Stimulated activated memory B cell treated with anti-CD40 and anti-IgM and Interleukin-4, amounts not matched to agents 10 μg/mL and 1 μg/mL and 100 μg/mL, for 72 hours (primary cell): ENCODE measurements at places on chromosomes 16 and 17.

DNA sequence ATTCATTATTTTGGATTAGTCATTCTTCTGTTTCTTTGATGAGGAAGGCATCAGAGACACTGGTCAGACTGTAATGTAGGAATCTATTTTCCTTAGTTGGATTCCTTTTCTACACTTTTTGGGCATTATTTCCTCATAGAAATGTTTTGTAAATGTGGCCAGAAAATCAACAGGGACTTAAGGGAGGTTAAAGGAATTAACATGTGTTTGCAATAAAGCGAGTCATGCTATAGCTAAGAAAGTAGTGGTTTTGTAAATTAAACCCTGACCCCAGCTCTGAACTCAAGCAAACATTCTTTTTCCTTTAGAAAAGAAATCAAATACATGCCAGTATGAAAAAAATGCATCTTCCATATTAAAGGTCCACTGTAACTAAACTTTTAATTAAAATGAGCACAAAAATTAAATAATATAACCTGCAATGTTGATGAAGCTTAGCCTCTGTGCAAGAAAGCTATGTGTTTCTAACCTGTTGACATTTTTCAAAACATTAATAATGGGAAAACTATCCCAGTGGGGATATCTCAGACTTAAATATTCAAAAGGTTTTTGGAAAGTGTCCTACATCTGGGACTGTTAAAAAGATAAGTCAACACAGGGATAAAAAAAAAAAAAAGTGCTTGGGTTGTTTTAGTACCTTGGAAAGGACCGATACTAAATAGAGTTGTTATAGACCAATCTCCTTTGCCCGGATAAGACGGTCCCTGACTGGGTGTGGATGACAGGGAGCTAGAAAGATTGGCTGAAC, 428.0 kb downstream of the CA10 start:
- no peak for ATAC-seq
- no peak overlapping the region for H3K4me3 ChIP-seq
- H3K4me1 ChIP-seq, result peaks cover under 1% of the 10 kb centered on the region
- H3K36me3 ChIP-seq, result no peaks in the 10 kb centered on the region

- no peaks in the 10 kb centered on the region for H3K27me3 ChIP-seq
- peaks cover 33% of the 10 kb centered on the region for H3K36me3 ChIP-seq
- H3K27ac ChIP-seq, result no peak overlapping the region
- peaks cover 44% of the 10 kb centered on the region for H3K4me1 ChIP-seq
- ATAC-seq, result no peak
Measured at GRCh38 chr16:12329246-12329995, 352.9 kb downstream of the SNX29 start.

- no peaks in the 10 kb centered on the region for H3K36me3 ChIP-seq
- peak; percentile 69 for ATAC-seq
- H3K27me3 ChIP-seq, result no peaks in the 10 kb centered on the region
- H3K27ac ChIP-seq, result no peak overlapping the region
Measured at GRCh38 chr16:30914830-30915229, 8.5 kb upstream of the FBXL19 start.

- peak overlapping the region; percentile 80 for H3K27ac ChIP-seq
- no peaks in the 10 kb centered on the region for H3K36me3 ChIP-seq
Measured at GRCh38 chr16:58243528-58244004, 45.7 kb upstream of the CSNK2A2 start.

DNA sequence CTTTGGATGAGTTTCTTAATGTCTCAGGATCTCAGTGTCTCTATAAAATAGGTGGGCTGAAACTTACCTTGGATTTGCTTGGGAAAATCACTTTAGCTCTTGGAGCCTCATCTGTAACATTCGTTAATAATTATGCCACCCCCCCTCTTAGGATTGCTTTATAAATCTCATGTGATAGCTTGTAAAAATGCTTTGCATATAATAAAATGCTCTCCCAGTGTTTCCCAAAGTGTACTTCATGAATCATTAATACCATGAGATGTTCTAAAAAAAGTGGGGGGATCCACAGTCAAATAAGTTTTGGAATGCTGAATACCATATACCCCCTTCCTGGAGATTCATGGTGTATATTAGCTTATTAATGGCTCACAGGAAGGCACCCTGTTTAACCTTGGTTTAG, 5.2 kb downstream of the KRT39 start:
- H3K27ac ChIP-seq, result no peak overlapping the region
- peaks cover 7% of the 10 kb centered on the region for H3K4me1 ChIP-seq
- no peak overlapping the region for H3K4me3 ChIP-seq

DNA sequence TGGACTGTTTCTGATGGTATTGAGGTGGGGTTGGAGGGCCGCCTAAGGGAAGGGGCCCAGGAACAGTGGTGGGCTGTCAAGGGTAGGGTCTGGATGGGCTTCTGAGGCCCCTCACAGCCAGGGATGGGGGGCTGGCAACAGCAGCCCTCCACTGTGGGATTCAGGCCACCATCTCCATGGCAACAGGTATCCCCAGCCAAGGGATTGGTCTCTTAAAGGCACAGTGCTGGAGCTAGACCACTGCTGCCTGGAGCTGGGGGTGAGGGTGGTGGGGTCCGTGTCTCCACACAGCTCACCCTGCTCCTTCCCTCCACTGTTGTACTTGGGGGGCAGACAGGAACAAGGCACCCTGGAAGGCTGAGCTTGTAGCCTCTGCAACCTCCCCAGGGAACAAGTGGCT, 41.8 kb downstream of the PSME3IP1 start:
- H3K4me1 ChIP-seq, result peaks cover 57% of the 10 kb centered on the region
- ATAC-seq, result no peak
- no peak overlapping the region for H3K4me3 ChIP-seq
- H3K27ac ChIP-seq, result no peak overlapping the region
- H3K36me3 ChIP-seq, result no peaks in the 10 kb centered on the region

DNA sequence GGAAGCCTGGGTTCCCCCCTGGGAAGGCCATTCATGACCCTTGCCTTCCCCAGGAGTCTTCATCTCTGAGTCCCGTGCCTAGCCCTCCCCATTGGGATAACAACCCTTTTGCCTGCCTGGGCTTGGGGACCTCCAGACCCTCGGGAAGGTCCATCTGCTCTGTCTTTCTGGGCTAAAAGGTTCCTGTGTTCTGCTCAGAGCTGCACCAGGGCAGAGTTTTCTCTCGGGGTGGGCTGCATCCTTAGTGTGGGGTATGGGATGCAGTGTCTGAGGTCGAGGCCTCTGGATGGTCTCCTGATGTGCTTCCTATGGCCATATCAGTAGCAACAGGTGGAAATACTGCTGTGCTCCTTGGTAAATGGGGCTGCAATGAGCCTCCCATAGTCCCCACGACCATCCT, 22.9 kb upstream of the PLLP start:
- H3K36me3 ChIP-seq, result peaks cover 5% of the 10 kb centered on the region
- H3K27ac ChIP-seq, result no peak overlapping the region
- no peak overlapping the region for H3K4me3 ChIP-seq
- peaks cover 38% of the 10 kb centered on the region for H3K4me1 ChIP-seq

DNA sequence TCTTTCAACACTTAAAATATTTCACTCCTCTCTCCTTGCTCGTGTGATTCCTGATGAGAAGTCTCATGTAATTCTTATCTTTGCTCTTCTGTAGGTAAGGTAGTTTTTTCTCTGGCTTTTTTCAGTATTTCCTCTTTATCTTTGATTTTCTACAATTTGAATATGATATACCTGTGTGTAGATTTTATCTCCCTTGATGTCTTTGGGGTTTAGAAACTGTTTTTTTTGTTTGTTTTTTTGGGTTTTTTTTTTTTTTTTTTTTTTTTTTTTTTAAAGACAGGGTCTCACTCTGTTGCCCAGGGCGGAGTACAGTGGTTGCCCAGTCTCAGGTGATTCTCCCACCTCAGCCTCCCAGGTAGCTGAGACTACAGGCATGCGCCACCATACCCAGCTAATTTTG, 26.6 kb downstream of the MOSMO start:
- H3K4me1 ChIP-seq, result peaks cover 22% of the 10 kb centered on the region
- no peak for ATAC-seq
- no peak overlapping the region for H3K4me3 ChIP-seq
- peak overlapping the region; percentile 52 for H3K27ac ChIP-seq
- no peaks in the 10 kb centered on the region for H3K27me3 ChIP-seq

- ATAC-seq, result no peak
- no peaks in the 10 kb centered on the region for H3K4me1 ChIP-seq
- H3K36me3 ChIP-seq, result peaks cover 11% of the 10 kb centered on the region
- peaks cover 68% of the 10 kb centered on the region for H3K27me3 ChIP-seq
Measured at GRCh38 chr17:6893382-6894205, 62.1 kb upstream of the TEKT1 start.

DNA sequence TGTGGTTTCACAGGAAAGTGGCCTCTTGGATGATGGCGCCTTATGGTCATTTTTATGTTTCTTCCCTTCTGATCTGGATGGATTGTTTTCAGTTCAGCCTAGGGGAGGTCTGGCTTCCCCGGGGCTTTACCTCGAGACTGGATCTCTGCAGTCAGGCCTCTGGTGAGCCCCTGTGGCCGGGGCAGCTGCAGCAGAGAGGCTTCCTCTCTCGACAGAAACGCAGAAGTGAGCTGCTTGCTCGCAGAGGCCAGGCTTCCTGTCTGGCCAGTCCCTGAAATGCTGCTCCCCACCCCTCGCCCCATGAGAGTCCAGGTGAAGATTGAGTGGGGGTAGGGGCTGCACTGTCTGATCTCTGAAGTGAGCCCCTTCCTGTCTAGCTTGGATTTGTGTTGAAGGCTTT, 44.0 kb downstream of the PLCG2 start:
- ATAC-seq, result peak; percentile 80
- peaks cover 94% of the 10 kb centered on the region for H3K4me1 ChIP-seq
- H3K27ac ChIP-seq, result peak overlapping the region; percentile 99
- H3K36me3 ChIP-seq, result peaks cover 51% of the 10 kb centered on the region

- no peak overlapping the region for H3K27ac ChIP-seq
- no peaks in the 10 kb centered on the region for H3K36me3 ChIP-seq
- ATAC-seq, result no peak
- H3K4me1 ChIP-seq, result no peaks in the 10 kb centered on the region
Measured at GRCh38 chr16:52634528-52634927, 87.6 kb upstream of the TOX3 start.

- no peak overlapping the region for H3K4me3 ChIP-seq
- peaks cover 12% of the 10 kb centered on the region for H3K4me1 ChIP-seq
- ATAC-seq, result no peak
- no peak overlapping the region for H3K27ac ChIP-seq
Measured at GRCh38 chr17:62172492-62173291, 107.6 kb upstream of the MED13 start.

- H3K36me3 ChIP-seq, result no peaks in the 10 kb centered on the region
- H3K4me3 ChIP-seq, result no peak overlapping the region
Measured at GRCh38 chr17:13721705-13722104, 120.0 kb upstream of the HS3ST3A1 start.

DNA sequence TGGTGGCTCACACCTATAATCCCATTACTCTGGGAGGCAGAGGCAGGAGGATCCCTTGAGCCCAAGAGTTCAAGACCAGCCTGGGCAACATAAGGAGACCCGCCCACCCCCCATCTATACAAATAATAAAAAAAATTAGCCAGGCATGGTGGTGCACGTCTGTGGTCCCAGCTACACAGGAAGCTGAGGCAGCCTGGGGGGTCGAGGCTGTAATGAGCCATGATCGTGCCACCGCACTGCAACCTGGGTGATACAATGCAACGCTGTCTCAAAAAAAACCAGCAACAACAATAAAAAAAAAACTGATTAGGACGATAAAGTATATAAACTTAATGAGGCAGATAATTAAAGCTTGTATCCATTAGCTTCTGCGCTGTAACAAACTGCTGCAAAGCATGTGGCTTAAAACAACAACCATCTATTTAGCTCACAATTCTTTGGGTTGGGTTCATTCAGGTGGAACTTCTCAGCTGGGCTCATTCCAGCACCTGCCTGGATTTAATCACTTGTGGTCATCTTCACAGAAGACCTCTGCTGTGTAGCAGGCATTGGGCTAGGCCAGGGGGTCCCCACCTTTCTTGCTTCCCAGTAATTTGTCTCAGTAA, 45.8 kb downstream of the LCMT1 start:
- no peaks in the 10 kb centered on the region for H3K27me3 ChIP-seq
- H3K4me1 ChIP-seq, result peaks cover 8% of the 10 kb centered on the region
- no peak overlapping the region for H3K4me3 ChIP-seq

DNA sequence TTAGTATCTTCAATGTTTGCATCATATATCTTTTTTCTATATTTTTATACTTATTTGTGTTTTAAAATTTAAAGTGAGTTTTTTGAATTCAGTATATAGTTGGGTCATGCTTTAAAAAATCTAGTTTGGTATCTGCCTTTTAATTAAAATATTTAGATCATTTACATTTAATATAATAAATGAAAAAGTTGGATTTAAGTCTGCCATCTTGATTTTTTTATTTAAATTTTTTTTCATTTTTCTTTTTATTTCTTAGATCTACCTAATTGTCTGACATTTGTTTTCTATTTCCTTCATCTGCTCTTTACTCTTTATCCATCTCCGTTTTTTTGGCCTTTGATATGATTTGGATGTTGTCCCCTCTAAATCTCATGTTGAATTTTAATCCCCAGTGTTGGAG, 50.0 kb upstream of the N4BP1 start:
- H3K4me3 ChIP-seq, result no peak overlapping the region
- peaks cover 3% of the 10 kb centered on the region for H3K27me3 ChIP-seq
- peaks cover 4% of the 10 kb centered on the region for H3K36me3 ChIP-seq
- ATAC-seq, result no peak
- H3K4me1 ChIP-seq, result no peaks in the 10 kb centered on the region

DNA sequence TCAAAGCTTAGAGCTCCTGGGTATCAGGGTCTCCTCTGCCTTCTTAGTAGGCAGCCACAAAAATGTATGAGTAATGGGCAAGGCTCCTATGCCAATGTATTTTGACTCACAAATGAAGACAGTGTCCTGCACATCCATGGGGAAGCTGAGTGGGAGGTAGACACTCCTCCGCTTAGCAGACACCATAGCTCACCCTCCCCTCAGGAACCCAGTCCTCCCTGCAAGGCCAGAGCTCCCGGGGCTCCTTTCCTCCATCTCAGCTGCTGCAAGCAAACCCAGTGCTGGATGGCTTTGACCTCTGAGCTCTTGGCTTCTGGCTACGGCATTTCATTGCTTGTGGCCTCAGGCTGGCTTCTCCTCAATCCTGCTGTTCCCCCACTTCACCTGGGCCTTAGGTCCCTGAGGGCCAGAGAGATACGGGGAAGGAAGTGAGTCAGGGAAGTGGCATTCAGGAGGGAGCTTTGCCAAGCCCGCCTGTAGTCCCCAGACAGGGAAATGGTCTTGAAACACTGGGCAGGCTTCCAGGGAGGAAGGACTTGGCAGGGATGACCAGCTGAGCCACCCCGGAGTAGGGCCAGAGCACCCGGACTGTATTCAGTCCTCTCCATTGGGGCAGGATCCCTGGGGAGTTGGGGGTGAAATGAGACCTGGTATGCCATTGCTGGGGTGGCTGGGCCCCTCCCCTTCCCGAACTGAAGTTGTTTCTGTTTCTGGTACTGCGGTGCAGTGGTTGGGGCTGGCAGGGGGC, 4.5 kb downstream of the ABCC3 start:
- no peak for ATAC-seq
- H3K36me3 ChIP-seq, result no peaks in the 10 kb centered on the region
- no peak overlapping the region for H3K4me3 ChIP-seq
- H3K4me1 ChIP-seq, result peaks cover 5% of the 10 kb centered on the region

DNA sequence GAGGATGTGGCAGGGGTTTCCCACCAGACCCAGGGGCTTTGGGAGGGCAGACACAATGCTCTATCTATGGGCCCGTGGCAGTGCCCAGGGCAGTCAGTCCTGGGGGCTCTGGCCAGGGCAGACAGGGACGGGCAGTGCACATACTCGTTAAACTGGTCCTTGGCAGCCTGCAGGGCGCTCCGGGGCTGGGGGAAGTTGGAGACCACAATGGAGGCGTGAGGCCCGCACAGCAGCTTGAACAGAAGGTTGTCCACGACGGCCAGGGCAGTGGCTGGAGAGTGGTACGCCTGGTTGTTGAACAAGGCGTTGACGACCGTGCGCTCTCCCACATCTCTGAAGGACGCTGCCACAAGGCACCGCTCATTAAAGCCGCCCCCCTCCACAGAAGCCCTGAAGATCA, 18.6 kb upstream of the RNPS1 start:
- H3K4me1 ChIP-seq, result no peaks in the 10 kb centered on the region
- ATAC-seq, result no peak
- H3K4me3 ChIP-seq, result no peak overlapping the region
- no peaks in the 10 kb centered on the region for H3K27me3 ChIP-seq
- no peak overlapping the region for H3K27ac ChIP-seq
